Activated CD4-positive, alpha-beta T cell treated with anti-CD3 and anti-CD28 coated beads, Interleukin-2, amount 50 U/mL, for 4 hours (primary cell): ENCODE measurements at places on chromosomes 3 and 15.

GRCh38 chr3:186930143-186930640 is at the start of gene ST6GAL1:
Gene ST6GAL1, plus strand, starts transcription at chr3:186930526. Its CDS starts 112,178 bp downstream, at chr3:187042704.
- DNase-seq, result peak; percentile 60

DNA sequence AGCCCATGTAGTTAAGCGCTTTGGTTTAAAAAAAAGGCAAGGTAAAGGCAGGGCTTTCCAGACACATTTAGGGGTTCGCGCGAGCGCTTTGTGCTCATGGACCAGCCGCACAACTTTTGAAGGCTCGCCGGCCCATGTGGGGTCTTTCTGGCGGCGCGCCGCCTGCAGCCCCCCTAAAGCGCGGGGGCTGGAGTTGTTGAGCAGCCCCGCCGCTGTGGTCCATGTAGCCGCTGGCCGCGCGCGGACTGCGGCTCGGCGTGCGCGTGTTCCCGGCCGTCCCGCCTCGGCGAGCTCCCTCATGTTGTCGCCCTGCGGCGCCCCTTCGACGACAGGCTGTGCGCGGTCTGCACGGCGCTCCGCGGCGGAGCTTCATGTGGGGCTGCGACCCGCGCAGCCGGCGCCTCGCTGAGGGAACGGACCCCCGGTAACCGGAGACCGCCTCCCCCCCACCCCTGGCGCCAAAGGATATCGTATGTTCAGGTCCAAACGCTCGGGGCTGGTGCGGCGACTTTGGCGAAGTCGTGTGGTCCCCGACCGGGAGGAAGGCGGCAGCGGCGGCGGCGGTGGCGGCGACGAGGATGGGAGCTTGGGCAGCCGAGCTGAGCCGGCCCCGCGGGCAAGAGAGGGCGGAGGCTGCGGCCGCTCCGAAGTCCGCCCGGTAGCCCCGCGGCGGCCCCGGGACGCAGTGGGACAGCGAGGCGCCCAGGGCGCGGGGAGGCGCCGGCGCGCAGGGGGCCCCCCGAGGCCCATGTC is 927 bp downstream of the SMAD6 start:
- no peak for DNase-seq

DNA sequence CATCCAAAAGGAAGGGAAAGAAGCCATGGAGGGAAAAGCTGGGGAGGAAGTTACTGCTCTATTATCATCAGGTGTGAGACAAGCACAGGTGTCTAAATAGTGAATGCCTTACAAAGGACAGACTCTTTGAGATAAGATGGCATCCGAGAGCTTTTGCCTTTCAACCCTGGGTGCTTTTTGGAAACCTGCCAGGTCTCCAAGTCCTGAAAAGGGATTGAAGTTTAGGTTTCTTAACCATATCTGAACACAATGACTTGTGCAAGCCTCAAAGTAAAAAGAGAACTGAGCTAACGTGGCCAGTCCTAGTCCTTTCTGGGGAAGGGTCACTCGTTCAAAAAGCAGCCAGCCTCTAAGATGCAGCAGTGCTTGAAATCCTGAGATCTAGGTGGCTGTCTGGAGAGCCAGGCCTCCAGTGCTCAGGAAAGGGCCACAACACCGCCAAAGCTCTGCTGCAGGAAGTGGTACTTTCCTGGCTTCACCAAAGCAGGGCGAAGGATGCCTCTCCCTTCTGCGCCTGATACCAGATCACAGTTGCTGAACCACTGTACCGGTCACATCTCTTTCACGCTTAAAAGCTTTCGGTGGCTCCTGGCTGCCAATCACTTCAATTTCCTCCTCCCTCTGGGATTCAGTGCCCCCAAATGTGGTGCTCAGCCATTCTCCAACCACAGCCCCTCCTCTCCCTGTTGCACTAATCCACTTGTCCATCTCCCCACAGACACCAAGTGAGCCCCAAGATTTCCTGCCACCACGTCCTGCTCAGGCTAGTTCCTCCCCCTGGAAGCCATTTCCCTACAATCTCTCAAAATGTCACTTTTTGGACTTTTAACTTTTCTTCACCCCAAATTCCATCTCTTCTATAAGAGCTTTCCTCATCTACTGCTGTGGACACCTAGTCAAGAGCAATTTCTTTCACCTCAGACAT is 104.1 kb upstream of the LPP start:
- no peak for DNase-seq

GRCh38 chr15:81889485-81889881 is 156.3 kb downstream of the MEX3B start:
- DNase-seq, result no peak

DNA sequence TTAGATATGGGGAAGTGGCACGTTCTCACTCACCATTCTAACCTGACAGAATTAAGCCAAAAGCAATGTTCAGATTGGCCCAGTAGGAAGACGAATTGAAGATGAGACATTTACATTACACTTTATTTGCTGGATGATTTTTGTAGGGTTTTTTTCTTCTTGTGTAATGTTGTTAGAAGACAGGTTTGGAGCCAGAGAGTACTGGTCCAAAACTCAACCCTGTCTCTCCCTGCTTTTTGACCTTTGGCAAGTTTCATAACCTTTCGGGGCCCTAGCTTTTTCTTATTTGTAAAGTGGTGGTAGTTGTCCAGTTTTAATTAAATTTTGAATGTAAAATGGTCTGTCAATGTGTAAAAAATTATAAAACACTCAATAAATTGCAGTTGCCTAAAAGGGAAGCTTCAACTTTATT is 29.5 kb downstream of the PDE8A start:
- no peak for DNase-seq

- no peak for DNase-seq
Measured at GRCh38 chr15:81216422-81216821, 19.7 kb downstream of the IL16 start.

- DNase-seq, result no peak
Measured at GRCh38 chr3:184738982-184739381, 27.1 kb upstream of the MAGEF1 start.

DNA sequence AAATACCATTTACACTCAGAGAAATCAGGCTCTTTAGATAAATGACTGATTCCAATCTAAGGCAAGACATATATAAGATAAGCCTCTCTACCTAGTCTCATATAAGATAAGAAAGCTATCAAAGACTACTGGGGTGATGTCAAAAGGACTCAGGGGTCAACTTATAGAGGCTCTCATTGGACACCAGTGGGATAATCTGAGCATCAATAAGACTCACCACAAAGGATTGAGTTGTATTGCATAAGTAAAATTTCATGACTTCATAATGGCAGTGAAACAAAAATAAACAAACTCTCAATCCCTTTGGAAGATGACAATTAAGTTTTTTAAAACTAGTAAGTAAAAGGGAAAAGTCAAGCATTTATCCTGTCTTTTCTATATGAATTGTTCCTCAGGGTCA is 317.8 kb downstream of the SHQ1 start:
- DNase-seq, result no peak

GRCh38 chr15:71385026-71385425 is 269.8 kb downstream of the THSD4 start:
- no peak for DNase-seq

GRCh38 chr3:5188419-5189221 is 1.1 kb downstream of the EDEM1 start:
- peak; percentile 54 for DNase-seq

- DNase-seq, result no peak
Measured at GRCh38 chr3:94441494-94441847, 378.6 kb downstream of the NSUN3 start.

DNA sequence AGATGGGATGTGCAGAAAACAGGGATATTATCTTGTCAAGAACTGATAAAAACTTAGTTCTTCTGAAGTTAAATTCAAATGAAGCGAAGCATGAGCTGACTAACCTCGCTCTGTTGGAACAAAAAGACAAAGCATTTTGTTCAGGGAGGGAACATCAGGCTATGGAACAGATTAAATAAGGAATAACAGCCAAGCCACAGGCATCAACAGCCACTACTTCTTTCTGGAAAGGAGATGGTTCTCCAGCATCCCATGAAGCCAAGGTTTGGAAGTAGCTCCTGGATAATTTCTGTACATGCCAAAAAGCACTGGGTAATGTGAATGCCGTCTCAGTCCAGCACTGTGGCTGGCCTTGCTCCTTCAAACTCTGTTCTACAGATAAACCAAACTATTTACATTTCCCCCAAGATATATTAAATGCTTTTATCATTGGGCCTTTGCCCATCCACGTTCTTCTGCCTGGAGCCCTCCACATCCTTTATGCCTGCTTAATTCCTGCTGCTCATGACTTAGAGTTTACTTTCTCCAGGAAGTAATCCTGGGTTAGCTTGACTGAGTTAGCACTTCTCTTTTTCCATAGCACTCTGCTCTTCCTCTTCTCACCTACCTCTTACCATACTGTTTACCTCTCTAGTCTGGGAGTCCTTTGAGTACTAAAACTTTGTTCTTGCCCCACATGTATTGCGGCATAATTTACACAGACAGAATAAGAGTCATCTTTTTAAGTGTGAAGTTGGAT is 232.0 kb downstream of the CLSTN2 start:
- no peak for DNase-seq

- DNase-seq, result no peak
Measured at GRCh38 chr3:190266913-190267290, 55.3 kb downstream of the CLDN1 start.

DNA sequence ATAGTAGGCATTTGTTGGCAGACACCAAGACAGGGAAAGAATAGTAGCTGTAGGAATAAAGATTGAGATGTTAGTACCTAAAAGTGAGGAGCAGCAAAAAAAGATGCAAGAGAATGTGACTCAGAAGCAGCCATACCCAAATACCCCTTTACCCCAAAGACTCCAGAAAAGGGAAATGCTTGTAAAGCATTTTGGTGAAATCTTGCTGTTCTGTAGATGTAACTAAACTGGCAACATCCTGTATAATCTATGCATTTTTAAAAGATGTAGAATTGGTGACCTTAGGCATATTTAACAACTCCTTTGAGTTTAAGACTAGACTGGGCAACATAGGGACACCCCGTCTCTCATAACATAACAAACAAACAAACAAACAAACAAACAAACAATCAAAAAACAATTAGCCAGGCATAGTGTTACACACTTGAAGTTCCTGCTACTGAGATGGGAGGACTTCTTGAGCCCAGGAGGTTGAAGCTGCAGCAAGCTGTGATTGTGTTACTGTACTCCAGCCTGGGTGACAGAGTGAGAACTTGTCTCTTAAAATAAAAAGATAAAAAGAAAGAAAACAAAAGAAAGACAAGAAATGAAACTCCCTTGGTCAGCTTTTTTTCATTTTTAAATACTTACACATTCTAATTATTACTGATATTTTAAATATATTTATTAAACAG is 361.5 kb upstream of the KCNH8 start:
- no peak for DNase-seq

- no peak for DNase-seq
Measured at GRCh38 chr3:60645801-60646200, 605.5 kb downstream of the FHIT start.

DNA sequence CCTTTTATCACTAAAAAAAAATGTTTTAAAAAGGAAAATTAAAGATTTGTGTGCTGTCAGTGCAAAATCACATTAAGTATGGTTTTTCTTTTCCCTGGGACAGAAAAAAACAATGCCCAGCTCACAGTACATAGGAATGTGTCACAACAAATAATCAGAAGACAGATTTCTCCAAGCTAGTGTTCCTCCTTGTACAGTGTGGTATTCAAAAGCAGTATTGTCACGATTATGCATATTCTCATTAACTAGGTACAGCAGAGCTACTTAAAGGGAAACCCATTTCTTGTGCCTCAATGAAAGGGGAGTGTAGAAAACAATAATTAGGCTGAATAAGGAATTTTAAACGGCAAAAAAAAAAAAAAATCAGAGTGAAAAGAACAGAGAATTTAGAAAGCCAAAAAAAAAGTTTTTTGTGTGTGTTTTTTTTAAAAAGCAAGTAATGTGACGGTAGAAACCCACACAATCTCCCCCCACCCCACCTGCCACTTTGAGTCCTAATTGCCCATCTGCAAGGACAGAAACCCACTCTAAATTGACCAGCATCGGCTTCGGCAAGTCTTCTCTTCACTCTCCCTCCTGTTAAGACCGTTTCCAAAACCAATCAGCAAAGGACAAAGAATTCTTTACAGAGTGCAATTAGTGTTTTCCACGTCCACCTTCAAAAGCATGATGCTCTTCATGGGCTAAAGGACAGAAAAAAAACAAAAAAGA is 41.0 kb downstream of the EIF4E3 start:
- no peak for DNase-seq

- no peak for DNase-seq
Measured at GRCh38 chr3:32551087-32551486, 19.6 kb downstream of the DYNC1LI1 start.

DNA sequence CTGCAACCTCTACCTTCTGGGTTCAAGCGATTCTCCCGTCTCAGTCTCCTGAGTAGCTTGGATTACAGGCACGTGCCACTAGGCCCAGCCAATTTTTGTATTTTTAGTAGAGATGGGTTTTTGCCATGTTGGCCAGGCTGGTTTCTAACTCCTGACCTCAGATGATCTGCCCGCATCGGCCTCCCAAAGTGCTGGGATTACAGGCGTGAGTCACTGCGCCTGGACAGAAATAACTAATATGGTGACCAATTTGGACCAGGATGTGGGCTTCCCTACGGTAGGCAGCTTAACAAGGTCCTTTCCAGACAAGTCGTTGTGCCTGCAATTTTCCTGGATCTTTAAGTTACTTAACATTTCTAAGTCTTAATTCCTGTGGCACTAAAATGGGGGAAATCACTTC is 14.8 kb downstream of the WDR53 start:
- no peak for DNase-seq

GRCh38 chr3:3356846-3357245 is 177.4 kb upstream of the CRBN start:
- DNase-seq, result no peak
